ENCODE measurements at places on chromosomes 2 and 18. TPM values are rescaled to one million over a fixed set of nuclear protein-coding genes. Genes with fewer than 3 reads are reported as not detected.
A peak's percentile ranks its signal among the peaks of the same experiment; 100 is the strongest.

DNA sequence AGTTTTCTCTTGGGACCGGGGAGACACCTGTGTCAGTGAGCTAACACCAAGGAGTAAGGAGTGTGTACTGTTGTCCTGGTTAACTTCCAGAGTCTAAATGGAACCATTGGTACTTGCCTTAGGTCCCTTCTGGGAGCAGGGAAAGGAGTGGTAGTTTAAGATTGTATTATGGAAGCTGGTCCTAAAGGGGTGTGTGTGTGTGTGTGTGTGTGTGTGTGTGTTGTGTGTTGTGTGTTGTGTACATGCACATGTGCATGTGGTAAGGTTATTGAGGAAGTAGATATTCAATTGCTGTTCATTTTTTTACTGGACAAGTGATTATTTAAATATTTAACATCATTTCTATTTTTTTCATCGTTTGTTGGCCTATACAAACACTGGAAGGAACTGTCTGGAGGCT is 1.4 kb downstream of the APLF start:
- DNase-seq, result no peak

GRCh38 chr2:177338177-177338721 is 54.3 kb upstream of the AGPS start:
- peak; percentile 72 for DNase-seq

GRCh38 chr2:200158647-200159356 is 147.7 kb upstream of the SPATS2L start:
- no peak for DNase-seq

- no peak for DNase-seq
These were observed 105.0 kb downstream of the LTBP1 start for GRCh38 chr2:33051586-33052360.

- no peak for DNase-seq
These were observed 235.0 kb downstream of the MBD5 start for GRCh38 chr2:148255929-148256328.

ARHGAP28 gene
- 23.4 TPM for total RNA-seq

CCDC68 gene
- total RNA-seq, result 2.9 TPM

ALPI gene
- total RNA-seq, result not detected
